ENCODE measurements at places on chromosomes 2 and 18.

GRCh38 chr2:219638948-219639755 is 11.7 kb downstream of the SLC4A3 start:
- DNase-seq: no peak

DNA sequence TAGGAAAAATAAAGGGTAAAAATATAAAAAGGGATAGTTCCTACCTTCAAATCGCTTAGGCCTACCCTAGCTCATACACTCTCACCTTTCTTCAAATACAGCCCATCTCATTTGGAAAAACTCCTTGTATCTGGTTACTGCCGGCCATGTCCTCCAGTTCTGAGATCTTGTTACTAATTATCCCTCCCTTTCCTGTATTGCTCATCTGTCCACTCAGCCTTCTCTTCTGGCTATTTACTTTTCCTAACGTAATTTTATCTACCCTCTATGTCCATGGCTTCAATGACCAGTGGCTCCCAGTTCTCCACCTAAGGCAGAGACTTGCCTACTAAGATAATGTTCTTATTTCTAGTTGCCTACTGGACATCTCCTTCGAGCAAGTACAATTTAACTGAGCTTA is 342.9 kb upstream of the ACVR2A start:
- DNase-seq: no peak

- peak; percentile 99 for DNase-seq
Observed at GRCh38 chr2:238728330-238729260, 119.3 kb upstream of the TWIST2 start.

DNA sequence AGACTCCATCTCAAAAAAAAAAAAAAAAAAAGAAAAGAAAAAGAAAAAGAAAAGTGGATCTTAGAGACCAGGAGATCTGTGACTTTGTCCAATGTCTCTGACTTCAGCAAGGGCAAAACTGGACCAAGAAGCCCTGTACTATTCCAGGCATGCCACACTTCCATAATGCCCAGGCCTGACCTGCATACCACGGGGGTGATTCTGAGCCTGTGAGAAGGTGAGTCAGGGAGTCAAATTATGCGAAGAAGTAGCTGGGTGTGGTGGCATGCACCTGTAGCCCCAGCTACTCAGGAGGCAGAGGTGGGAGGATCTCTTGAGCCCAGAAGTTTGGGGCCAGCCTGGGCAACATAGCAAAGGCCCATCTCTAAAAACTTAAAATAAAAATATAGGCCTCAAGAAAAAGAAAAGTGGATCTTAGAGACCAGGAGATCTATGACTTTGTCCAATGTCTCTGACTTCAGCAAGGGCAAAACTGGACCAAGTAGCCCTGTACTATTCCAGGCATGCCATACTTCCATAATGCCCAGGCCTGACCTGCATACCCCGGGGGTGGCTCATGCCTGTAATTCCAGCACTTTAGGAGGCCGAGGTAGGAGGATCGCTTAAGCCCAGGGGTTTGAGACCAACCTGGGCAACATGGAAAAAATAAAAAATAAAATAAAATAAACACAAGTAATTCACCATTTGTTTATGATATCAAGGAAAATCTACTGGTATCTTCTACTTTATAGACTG is 12.2 kb upstream of the PUM2 start:
- DNase-seq: no peak
